ENCODE measurements at places on chromosomes 16 and 17.

DNA sequence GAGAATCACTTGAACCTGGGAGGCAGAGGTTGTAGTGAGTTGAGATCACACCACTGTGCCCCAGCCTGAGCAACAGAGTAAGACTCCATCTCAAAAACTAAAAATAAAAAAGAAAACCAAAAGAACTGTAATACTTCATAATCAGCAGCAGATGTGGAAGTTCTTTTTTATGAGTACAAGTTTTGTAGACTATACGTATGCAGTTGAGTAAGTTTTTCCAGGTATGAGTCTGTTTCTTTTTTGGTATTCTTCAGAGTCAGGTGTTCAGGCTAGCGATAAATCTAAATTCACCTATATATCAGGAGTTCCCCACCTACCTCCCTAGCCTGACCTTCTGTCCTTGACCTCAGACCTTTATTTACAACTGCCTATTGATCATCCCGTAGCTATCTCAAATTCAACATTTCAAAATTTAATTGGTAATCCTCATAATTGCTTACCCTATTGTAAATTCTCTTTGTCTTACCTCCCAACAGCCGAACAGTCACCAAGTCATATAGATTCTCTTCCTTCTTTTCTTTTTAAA is 10.7 kb downstream of the DCTN5 start:
- no peak for DNase-seq

GRCh38 chr16:29807426-29808218 is 1.3 kb downstream of the MAZ start:
- DNase-seq: peak; percentile 75

DNA sequence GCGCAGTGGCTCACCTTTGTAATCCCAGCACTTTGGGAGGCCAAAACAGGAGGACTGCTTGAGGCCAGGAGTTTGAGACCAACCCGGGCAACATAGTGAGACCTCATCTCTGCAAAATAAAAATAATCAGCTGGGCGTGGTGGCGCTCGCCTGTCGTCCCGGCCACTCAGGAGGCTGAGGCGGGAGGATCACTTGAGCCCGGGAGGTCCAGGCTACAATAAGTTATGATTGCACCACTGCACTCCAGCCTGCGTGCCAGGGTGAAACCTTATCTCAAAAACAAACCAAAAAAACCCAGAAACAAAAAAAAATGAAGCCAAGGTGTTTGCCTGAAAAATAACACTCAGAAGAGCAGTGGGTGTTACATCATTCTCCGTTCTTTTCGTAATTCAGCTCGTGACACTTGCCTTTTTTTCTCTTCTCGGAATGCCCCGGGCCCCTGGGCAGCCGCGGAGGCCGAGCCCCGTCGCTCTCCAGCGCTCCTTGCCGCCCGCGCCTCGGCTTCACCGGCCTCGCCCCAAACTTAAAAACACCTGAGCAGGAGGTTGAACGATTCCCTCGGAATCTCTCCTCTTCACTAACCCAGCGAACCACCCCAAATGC is 17.0 kb downstream of the PRCD start:
- no peak for DNase-seq

DNA sequence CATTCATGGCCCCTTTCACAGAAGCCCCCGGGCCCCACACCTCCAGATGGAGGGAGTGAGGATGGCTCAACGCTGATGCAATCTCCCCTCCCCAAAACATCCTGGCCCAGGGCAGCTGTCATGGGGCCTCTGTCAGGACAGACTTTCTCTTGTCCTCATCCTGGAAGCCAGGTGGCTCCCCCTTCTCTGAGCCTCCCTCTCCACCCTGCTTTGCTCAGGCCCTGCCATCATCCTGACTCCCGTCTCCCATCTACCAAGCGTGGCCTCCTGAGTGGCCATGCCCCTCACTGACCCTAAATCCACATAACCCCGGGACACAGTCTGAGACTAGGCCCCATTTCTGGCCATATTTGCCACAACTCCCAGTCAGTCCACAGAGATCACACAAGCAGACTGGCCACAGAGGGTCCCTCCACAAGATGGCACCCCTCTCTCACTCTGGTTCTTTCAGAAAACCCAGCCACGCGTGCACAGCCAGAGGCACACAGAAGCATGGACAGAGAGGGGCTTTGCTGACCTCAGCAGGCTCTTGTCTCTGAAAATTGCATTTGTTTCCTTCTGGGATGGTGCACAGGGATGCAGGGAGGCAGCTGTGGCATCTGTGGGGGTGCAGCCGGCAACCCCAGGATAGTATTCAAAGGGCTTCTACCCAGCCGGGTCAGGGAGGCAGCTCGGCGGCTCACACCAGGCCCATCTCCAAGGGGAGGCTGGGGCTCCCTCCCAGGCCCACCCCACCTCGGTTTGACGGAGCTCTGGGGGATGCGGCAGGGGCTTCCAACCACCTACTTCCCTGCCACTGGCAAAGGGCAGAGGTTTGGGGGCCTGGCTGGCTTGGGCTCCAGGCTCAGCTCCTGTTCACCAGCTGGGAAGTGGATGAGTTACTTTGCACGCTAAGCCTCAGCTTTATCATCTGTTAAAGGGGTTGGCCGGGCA is 16.9 kb downstream of the DOC2B start:
- DNase-seq: peak; percentile 65

GRCh38 chr17:51611585-51611984 is 351.2 kb downstream of the UTP18 start:
- DNase-seq: no peak

DNA sequence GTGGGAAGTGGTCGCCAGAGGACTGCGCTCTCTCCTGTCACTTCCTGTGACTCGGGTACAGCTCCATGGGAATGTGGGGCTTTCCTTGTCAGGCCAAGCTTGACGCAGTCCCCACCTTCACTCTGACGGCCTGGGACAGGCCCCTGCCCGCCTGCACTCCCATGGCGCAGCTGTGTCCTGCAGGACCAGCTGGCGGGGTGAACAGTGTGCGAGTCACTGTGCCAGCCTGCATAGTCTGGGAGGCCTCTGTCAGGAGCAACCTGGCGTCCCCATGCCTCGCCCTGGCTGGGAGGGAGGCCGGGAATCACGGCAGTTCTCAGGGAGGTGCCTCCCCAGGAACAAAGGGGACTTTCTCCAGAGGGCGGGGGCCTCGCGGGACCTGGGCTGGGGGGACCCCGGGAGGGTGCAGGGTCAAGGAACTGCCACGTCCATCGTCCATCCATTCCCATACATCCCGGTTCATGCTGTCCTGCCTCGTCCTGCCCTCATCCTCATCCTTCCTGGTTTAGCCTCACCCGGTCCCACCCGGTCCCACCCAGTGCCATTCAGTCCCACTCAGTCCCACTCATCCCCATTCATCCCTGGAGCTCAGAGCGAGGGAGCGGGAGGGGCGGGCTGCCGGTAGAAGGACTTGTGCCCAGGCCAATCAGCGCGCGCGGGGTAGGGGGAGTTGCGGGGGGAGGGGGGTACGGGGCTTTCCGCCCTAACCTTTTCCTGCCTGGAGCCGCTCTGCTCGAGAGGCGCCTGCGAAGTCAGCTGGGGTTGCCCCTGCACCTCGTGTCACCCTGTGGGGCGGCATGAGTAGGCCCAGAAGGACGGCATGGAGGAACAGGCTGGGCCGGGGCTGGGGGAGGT is 13.4 kb downstream of the FLYWCH1 start:
- no peak for DNase-seq

GRCh38 chr16:642189-643049 is 791 bp downstream of the MCRIP2 start:
- DNase-seq: no peak

GRCh38 chr17:78966123-78966813 is 13.5 kb downstream of the LGALS3BP start:
- no peak for DNase-seq

- DNase-seq: peak; percentile 56
These were observed 2.0 kb upstream of the SPHK1 start for GRCh38 chr17:76382351-76382802.

DNA sequence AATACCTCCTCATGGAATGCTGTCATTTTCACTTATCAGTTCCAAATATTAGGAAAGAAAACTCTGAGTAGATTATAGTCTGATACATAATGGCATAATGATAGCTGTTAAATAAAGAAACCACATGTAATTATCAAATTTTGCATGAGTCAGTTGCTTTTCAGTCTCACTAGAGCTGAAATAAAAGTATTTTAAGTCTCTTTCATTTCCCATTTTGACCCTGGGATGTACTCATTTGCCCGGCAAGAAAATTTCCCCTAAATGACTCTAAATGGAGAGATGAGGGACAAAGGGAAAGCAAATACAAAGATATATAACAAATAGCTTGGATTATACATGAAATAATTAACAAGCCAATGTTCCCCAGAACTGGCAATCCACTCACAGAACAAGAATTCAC is 47.9 kb upstream of the CPHXL start:
- DNase-seq: no peak

DNA sequence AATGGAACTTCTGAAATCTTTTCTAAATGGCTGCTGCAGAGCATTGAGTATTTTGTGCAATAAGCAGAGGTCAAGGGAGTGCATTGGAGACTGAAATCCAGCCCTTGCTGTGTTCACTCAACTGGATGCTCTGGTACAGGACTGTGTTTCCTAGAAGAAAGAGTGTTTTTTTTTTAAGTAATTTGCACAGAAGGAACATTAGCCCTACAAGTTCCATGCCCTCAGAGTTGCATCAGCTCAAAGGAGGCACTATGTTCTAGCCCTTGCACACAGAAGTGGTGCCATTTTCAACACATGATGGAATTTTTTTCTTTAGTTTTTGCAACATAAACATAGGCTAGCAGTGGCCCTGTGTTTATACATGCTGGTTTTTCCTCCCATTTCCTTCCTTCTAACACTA is 144.1 kb upstream of the HLF start:
- no peak for DNase-seq

- no peak for DNase-seq
These were observed 4.4 kb upstream of the KRT37 start for GRCh38 chr17:41428591-41429291.

DNA sequence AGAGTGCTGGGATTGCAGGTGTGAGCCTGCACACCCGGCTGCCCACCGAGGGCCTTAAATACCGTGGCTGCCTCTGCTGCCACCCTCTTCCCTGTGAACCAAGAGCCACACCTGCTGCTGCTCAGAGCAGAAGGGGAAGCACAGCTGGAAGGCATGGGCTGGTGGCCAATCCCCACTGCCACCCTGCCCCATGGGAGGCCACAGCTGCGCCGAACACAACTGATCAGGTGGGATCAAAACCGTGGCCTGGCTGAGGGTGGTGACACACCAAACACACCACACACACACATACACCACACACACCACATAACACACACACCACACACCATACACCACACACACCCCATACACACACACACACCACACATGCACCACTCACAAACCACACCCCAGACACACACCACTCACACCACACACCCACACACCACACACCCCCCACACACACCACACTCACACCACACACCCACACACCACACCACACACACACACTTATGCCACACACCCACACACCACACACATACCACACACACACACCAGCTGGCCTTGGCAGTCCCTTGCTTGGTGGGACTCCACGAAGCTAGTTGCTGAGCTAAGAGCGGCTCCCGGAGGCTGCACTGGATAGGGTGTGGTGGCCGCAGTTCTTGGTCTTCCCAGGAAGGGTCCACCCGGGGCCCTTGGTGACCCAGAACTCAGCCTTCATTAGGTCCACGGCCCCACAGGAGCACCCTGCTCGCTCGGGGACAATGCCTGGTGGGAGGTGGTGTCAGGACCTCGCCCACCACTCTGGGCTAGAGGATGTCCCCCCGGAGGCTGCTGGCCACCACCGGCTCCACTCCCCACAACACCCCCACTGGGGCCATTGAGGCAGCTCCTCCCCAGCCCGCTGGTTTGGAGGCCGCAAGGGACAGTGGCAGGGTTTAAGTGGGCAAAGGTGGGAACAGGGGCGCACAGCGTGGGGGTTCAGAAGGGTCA is 14.9 kb downstream of the CEP131 start:
- DNase-seq: no peak

DNA sequence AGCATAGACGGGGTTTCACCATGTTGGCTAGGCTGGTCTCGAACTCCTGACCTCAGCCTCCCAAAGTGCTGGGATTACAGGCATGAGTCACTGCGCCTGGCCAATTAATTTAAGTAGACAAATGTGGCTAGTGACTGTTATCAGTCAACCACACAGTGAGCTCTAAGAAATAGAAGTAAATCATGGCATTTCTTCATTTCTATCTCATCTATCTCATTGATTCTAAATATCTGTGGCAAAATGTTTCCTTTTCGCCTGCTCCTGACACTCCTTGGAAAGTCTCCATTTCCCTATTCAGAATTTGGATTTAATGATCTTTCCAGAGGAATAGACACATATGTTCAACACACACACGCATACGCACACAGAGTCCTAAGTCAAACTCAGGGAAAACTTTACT is 81.3 kb downstream of the HIC1 start:
- DNase-seq: no peak

GRCh38 chr17:37220607-37220953 is 155.2 kb upstream of the C17orf78 start:
- peak; percentile 37 for DNase-seq

DNA sequence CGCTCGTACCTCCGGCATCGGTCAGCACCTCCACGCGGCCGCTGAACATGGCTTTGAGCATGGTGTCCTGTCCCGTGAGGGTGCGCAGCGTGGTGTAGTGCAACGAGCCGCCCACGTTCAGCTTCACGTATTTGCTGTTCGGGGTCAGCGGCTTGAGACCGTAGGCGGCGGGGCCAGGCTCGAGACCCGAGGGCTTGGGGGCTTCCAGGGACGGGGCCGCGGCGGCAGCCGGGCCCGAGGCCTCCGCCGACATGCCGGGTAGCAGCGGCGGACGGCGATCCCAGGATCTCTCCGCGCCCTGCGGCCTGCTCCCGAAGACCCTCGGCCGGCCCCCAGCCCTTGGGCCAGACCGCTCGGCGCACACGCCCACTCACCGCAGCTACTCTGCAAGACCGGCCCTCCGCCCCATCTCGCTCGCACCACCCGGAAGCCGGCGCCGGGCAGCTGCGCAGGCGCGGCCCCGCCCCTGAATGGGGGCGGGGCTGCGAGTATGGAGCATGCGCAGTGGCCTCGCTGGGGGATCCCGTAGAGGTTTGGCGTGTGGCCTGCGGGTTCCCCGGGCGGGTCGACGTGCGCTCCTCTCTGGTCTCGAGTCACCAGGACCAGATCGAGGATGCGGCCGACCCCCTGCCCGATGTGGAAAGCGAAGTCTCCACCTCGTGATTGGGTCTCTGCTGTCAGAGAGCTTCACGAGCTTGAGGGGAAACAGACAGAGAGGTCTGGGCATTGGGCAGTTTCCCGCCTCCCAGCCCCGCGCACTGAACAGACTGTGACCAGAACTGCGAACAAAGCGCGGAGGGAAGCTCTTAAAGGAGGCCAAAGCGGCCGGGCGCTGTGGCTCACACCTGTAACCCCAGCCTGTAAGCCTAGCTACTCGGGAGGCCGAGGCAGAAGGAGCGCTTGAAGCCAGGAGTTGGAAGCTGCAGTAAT is at the start of gene KCTD13:
TSS of gene KCTD13 (minus strand) at position 446 of the 930 bp plus-strand sequence. CDS start at position 253, 193 bp downstream.
- DNase-seq: peak; percentile 96

GRCh38 chr17:81040791-81041337 is 5.9 kb downstream of the BAIAP2 start:
- DNase-seq: no peak

GRCh38 chr16:59042301-59042700 is 308.2 kb upstream of the GOT2 start:
- DNase-seq: no peak

GRCh38 chr17:50501054-50501453 is 7.2 kb upstream of the MYCBPAP start:
- DNase-seq: no peak
